ENCODE measurements at places on chromosomes 16 and 17.
A peak's percentile ranks its signal among the peaks of the same experiment; 100 is the strongest.

- DNase-seq = no peak
Observed at GRCh38 chr16:69840975-69841374, 78.8 kb downstream of the WWP2 start.

- DNase-seq = no peak
Observed at GRCh38 chr16:84500531-84500930, 3.9 kb downstream of the MEAK7 start.

DNA sequence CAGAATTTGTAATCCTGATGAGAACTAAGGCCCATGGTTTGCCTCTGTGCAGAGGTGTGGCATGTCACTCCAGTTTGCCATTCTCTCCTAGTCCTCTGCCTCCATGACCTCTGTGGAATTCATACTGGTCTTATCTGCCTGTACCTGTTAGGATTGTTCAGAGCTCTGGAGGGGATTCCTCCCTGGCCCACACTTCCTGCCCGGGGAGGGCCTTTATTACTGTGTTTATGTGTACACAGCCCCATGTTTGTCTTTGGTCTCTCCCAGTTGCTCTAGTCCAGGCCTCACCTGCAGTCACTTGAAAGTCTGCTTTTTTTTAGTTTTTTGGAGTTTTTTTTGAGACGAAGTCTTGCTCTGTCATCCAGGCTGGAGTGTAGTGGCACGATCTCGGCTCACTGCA, 36.4 kb downstream of the RHBDL3 start:
- DNase-seq = no peak

DNA sequence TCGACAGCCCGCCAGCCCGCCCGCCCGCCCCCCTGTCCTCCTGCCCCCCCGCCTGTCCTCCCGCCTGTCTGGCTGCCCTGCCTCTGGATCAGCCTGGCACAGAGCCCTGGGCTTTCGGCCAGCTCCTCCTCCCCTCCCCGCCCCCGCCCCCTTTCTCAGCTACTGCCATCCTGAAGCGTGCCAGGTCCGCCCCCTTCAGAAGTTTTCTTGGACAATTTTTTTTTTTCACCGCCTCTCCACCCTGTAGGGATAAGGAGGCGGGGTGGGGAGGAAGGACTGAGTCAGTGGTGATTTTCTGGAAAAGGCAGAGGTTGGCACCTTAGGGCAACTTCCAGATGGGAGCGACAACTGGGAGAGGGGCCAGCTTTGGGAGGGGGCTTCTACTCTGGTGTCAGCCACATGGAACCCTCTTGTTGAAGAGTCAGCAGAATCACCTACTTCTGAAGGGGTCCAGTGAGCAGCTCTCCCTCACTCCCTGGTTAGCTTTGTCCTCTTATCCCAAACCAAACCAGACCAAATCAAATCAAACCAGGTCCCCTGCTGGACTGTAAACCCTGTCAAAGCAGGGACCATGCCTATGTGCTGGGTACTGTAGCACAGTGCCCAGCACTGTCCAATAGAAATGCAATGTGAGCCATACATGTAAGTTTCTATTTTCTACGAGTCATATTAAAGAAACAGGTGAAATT, 19.7 kb downstream of the IGF2BP1 start:
- no peak for DNase-seq

GRCh38 chr17:81991684-81992305, 14.4 kb downstream of the ASPSCR1 start:
- DNase-seq = peak; percentile 92

DNA sequence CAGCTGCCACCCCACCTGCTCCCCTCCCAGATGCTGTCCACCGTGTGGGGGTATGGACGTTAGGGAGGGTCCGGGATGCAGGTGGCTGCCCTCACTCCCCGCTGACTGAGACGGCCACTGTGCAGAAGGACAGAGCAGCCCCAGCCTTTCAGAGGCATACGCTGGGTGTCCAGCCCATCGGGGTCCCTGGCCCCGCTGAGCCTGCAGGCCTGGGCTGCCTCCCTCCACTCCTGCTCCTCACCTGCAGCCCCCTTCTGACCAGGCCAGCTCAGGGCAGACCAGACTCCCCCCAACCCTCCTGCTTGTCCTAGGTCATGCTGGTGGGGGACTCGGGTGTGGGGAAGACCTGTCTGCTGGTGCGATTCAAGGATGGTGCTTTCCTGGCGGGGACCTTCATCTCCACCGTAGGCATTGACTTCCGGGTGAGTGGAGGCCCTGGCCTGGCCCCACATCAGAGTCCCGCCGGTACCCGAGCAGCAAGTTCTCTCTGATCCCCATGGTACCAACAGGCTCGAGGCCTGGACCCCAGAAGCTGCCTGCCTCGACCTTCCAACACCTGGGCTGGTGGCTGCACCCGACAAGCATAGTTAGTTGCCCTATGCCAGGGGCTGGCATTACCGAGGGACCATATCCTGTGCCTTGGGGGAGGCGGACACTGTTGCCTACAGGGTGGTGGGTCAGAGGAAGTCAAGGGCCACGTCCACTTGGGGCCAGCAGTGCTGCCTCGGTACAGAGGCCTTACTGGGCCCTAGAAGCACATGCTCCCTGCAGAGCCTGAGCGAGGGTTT, 1.4 kb downstream of the RAB26 start:
- no peak for DNase-seq

- DNase-seq = no peak
Observed at GRCh38 chr16:50961952-50962351, 189.1 kb downstream of the SALL1 start.

DNA sequence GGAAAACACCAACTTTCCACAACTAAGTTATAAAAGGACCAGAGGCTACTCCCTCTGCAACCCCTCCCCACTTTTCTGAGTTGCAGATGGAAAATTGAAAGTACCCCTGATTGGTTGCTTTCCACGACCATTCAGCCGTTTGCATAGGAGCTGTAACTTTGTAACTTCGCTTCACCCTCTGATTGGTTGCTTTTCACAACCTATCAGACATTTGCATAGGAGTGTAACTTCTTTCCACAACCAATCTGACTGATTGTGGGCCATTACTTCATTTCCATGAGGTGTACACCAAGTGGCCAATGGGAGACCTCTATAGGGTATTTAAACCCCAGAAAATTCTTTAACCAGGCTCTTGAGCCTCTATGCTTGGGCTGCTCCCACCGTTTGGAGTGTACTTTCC, 644.1 kb downstream of the WWOX start:
- DNase-seq = no peak

GRCh38 chr16:84732674-84733352, 33.0 kb downstream of the USP10 start:
- DNase-seq = no peak

DNA sequence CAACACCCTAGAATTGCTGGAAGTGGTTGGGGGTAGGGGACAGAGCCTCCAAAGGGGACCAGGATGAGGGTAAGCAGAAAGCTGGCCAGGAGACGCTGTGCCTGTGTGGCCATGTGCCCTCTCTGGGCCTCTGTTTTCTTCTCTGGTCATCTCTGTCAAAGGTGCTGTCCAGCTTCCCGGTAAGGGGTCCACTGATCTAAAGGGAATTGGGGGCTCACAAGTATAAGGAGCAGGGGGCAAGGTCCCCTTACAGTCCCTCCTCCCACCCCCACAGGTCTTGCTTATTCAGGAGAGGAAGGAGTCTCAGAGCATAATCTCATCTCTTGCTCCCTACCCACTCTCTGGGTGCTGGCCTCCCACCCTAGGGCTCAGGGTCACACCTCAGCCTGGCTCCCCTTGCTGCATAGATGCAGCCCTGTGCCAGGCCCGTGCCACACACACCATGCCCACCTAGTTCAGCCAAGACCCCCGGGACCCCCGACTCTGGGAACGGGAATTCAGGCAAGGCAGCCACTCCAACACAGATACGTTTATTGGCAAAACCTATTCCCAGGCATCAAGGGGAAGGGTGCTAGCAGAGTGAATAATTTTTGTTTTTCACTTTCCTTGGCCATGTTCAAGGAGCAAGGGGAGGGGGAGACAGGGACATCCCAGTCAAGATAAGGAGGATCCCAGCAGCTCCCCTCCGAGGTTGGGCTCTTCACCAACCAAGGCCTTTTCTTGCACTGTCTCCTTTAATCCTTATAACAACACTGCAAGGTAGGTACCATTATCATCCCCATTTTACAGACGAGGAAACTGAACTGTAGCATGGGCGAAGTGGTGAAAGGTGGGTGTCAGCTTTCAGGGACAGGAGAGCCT, 19.8 kb downstream of the SLC4A1 start:
- DNase-seq = no peak

DNA sequence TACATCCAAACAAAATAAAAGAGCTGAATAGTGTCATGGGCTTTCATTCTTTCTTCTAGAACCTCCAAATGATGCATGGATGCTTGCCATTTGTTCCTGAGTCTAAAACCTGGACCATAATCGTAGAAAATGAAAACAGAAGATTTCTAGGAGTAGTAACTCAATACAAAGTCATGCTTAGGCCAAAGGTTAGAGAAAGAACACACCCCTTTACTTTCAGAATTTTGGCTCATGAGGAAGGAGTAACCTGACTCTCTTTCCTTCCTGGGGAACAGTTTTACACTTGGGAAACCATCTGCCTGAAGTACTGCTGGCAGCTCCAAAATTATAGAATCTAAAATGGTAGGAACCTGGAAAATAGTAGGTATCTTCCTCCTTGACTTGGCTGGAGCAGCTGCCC, 137.2 kb downstream of the SNX11 start:
- no peak for DNase-seq

- DNase-seq = peak; percentile 53
Observed at GRCh38 chr16:77414752-77415231, 20.0 kb downstream of the ADAMTS18 start.

DNA sequence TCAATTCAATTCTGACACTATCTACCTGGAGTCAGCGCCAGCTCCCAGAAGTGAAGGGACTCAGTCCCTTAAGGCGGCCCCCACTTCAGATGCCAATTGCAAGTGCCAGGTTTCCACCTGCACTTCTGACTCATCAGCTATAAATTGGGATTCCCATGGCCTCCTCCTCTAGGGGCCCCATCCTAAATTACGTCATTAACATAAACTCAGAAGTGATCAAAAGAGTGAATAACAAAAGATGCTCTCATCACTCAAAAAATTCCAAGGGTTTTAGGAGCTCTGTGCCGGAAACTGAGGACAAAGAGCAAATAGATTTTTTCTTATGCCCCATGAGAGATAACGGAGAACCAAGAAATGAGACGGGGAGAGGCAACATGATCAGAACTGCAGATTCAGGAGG, 148.6 kb upstream of the IRX6 start:
- DNase-seq = no peak

DNA sequence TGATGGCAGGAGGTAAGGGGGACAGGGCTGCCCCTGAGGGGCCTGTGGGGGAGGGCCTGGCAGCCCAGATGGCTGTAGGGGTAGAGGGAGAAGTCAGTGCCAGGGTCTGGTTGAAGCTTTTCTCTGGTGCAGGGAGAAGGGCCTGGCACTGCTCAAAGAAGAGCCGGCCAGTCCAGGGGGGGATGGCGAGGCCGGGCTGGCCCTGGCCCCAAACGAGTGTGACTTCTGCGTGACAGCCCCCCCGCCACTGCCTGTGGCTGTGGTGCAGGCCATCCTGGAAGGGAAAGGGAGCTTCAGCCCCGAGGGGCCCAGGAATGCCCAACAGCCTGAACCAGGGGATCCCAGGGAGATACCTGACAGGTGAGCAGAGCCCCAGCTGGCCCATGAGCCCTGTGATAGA, 2.8 kb upstream of the NOL3 start:
- DNase-seq = no peak

DNA sequence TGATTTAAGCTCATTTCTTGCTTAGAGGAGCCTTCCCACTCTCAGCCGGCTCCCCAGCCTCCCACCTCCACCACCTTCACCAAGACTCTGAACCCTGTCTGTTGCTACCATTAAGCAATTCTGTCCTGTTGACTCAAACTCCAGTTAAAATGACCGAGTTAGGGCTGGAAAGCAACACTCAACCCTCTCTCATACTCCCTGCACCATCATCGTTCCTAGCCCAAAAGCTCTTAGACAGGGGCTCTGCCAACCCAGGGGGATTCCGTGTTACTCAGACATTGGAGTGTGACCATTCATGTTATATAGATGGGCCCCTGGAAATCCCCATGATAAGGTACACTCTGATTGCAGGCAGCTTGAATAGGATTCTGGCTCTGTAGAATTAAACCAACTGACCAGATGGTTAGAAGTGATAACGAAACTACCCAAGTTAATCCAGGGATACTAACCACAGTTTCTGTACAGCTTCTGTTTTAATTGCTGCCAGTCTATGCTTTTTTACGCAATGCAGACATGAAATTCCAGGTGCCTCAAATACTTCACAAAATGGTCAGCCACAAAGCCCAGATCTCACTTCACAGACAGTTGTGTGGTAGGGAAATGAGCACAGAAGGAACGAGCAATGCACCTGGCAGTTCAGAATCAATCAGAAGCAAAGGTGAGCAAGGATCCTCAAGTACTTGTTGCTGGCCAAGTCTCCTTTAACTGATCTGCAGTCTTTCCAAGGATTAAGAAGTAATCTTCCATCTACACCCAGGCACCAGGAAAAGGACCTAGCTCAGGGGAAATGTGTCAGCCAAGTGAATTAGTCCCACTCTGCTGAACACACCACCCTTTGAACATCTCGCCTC, 2.1 kb downstream of the SSTR2 start:
- no peak for DNase-seq

- DNase-seq = no peak
Observed at GRCh38 chr17:45221081-45222013, at the start of gene FMNL1. Gene FMNL1, plus strand, starts transcription at chr17:45221885. Its CDS starts 240 bp downstream, at chr17:45222125.

- DNase-seq = no peak
Observed at GRCh38 chr16:13898233-13898632, 21.7 kb upstream of the ERCC4 start.

DNA sequence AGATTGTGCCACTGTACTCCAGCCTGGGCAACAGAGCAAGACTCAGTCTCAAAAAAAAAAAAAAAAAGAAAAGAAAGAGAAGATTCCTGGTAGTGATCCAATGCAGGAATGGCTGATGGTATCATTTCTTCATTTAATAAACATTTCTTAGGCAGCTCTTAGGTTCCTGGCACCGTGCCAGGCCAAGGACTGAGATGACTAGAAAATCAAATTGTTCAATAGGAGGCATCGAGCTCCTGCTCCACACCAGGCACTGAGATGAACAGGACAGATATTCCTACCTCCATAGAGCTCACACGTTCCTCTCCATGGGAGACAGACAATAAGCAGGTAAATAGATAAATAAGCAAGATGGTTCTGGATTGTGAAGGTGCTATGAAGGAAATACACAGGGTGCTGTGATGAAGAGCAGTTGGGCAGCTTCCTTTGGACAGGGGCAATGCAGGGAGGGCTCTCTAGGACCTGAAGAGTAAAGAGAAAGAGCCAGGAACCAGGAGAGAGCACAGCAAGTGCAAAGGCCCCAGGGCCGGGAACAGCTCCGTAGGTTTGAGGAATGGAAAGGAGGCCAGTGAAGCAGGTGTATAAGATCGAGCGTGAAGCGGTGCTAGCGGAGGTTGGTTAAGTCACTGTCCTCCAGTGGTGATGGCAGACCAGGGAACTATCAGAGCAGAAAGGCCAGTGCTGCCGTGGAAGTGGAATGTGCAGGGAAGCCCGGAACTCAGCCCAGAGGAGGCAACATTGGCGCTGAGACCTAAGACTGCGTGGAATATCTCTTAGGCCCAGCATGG, 26.5 kb upstream of the CRHR1 start:
- no peak for DNase-seq

DNA sequence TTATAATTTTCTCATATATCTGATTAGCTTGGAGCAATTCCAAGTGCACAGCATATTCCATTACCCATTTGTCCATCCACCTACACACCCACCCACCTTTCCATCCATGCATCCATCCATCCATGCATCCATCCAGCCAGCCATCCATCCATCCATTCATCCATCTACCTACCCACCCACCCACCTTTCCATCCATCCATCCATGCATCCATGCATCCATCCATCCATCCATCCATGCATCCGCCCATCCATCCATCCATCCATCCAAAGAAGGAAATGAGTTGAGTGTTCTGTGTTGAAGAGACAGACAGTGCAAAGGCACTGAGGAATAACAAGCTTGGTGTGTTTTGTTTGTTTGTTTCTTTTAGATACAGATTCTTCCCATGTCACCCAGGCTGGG, 78.7 kb upstream of the FAM20A start:
- no peak for DNase-seq
